ENCODE measurements at places on chromosomes 11 and 22.

DNA sequence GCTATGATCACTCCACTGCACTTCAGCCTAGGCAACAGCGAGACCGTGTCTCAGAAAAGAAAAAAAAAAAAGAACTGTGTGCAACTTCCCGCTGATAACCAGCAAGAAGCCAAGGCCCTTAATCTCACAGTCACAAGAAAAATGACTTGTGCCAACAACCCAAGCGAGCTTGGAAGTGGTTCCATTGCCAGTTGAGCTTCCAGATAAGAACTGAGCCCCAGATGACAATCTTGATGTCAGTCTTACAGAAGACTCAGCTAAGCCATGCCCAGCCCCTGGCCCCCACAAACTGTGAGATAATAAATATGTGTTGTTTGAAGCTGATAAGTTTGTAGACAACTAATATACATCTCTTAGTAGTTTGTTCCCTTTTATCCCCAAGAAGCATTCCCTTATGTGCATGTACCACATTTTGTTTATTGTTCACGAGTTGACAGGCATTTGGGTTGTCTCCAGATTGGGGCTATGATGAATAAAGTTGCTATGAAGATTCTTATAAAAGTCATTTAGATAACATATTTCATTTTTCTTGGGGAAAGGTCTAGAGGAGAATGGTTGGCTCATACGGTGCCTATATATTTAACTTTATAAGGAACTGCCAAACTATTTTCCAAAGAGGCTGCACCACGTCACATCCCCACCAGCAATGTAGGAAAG, 85.9 kb downstream of the TIMP3 start:
- DNase-seq, result no peak

DNA sequence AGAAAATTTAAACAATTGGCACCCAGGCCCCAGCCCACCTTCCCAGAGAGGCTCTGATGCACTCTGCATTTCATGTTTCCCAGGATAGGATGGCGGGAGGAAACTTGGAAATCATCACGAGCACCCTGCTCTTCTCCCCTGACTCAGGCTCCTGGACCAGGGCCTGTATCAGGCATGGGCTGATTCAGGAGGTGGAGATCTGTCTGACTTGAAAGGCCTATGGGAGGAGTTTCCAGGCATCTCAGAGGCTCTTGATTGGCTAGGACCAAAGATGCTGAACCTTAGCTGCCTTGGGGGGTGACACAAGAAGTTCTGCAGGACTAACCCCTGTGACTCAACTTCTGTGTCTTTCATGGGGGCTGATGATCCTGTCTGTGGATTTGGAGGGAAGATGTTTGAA, 106.2 kb downstream of the PKNOX2 start:
- DNase-seq, result no peak

- no peak for DNase-seq
Measured at GRCh38 chr11:86150847-86151173, 81.9 kb upstream of the PICALM start.

GRCh38 chr11:122995526-122995925, 13.9 kb upstream of the BSX start:
- no peak for DNase-seq

GRCh38 chr11:63877658-63878241, 38.8 kb downstream of the MARK2 start:
- DNase-seq, result no peak

GRCh38 chr11:66820901-66821300, 22.3 kb upstream of the RCE1 start:
- no peak for DNase-seq

DNA sequence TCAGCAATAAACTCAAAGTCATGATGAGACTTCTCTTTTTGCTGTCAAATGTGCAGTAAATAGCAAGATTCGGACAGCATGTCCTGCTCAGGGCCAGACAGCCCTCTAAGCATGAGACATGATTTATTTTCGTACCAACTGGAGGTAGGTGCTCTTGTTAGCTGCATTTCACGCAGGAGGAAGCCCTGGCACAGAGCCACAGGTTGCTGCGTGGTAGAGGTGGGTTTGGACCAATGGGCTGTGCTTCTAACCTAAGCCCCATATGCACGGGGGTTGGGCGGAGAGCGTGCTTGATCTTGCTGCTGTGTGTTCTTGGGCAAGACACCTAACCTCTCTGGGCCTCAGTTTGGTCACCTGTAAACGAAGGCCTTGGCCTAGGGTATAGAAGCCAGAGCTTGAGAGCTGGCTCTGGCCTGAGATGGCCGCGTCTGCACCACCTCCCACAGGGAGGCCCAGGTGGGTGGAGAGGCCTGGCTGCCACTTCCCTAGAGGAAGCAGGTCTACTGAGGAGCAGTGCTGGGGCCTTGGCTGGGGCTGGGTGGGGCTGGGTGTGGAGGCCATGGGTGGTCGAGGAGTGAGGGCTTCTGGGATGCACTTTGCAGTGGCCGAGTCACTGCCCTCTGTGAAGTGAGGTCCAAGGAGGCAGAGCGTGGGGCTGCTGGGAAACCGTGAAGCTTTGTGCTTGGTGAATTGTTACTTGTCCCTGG, 38.5 kb upstream of the GRAMD4 start:
- DNase-seq, result no peak

DNA sequence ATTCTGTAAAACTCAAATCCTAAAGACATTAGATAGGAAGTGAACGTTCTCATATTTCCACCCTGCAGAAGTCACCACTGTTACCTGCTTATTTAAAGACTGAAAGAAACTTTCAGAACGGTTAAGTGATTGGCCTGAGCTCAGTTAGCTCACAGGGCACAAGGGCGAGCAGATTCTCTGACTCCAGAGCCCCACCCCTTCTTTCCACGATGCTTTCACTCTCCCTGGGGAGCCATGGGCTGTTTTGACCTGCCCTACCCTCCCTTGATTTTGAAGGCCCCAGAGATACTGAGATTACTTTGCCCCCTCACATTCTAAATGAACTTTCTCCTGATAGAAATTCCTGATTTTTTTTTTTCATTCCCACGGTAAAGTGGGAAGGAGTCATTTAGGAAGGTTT, 33.9 kb downstream of the ARHGAP1 start:
- DNase-seq, result no peak

GRCh38 chr22:27183474-27183873, 526.1 kb downstream of the MIAT start:
- no peak for DNase-seq

- DNase-seq, result no peak
Measured at GRCh38 chr22:32880061-32880460, 78.6 kb downstream of the TIMP3 start.

DNA sequence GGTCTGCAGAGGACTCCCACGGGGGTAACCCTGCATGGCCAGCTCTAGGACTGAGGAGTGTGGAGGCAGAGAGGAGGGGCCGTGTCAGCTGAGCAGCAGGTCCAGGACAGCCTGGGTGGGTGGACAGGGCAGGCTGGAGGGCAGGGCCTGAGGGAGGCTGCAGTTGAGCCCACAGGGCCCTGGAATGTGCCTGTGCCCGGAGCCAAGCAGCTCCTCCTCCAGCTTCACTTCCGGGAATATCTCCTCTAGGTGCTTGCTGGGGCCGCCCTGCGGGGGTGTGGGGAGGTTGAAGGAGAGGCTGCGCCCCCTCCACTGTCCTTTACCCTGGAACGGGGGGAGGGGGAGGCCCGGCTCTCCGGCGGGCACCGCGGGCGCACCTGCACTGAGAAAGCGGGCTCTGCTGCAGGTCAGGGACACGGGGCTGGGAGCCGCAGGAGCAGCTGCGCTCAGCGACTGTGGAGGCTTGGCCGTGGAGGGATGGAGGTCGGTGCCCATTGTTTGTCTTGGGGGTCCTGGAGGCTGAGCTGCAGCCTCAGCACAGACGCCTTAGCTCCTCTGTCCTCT, 1293.2 kb downstream of the BRD1 start:
- no peak for DNase-seq

GRCh38 chr22:24138649-24139420, 42.5 kb upstream of the SUSD2 start:
- no peak for DNase-seq

- no peak for DNase-seq
Measured at GRCh38 chr11:46012185-46012584, 89.7 kb downstream of the LARGE2 start.

DNA sequence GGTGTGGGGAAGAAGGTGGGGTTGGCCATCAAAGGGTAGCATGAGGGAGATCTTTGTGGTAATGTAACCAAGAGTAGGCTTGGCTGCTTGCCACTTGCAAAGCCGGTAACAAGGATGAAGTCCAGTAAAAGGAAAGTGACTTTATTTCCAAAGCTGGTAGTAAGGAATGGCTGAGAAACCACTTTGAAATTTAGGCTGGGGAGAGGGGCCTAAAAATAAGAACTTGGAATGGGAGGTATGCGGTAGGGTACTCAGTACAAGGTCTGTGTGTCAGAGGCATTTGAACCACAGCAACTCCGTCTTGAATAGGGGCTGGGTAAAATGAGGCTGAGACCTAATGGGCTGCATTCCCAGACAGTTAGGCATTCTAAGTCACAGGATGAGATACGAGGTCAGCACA, 216.0 kb upstream of the ISX start:
- no peak for DNase-seq

DNA sequence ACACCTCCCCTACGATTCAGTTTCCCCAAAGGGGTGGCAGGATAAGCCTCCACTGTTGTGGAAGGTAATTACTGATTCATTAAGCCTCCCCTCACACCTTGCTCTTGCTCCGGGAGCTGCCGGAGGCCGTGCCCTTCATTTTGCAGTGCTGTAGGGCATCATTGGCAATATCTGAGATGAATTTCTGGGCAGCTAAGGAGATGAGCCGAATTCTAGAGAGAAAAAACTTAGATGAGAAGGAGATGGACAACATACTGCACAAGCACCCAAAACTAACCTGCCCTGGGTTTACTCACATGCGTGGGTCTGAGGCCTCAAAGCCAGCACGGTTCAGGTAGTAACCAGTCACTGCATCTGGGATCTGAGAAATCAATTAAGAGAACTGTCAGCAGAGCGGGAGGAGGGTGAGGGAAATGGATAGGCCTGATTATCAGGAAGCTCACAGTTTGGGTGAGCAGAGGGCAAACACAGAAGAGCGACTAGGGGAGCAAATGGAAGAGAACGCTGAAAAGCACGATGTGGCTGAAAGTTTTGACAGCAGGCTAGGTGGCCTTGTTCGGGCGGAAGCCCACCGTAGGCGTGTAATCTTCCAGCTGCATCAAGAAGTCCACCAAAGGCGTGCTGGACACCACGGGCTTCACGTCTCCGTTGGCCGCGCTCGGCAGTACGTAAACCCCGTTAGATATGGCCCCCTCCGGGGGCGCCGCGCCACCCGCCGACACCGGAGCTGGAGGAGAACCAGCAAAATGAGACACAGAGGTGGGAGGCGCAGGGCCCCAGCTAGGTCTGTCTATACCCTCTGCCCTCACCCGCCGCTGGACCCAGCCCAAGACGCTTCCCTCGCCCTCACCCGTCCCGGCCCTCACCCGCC, 689 bp downstream of the TAF10 start:
- DNase-seq, result no peak

DNA sequence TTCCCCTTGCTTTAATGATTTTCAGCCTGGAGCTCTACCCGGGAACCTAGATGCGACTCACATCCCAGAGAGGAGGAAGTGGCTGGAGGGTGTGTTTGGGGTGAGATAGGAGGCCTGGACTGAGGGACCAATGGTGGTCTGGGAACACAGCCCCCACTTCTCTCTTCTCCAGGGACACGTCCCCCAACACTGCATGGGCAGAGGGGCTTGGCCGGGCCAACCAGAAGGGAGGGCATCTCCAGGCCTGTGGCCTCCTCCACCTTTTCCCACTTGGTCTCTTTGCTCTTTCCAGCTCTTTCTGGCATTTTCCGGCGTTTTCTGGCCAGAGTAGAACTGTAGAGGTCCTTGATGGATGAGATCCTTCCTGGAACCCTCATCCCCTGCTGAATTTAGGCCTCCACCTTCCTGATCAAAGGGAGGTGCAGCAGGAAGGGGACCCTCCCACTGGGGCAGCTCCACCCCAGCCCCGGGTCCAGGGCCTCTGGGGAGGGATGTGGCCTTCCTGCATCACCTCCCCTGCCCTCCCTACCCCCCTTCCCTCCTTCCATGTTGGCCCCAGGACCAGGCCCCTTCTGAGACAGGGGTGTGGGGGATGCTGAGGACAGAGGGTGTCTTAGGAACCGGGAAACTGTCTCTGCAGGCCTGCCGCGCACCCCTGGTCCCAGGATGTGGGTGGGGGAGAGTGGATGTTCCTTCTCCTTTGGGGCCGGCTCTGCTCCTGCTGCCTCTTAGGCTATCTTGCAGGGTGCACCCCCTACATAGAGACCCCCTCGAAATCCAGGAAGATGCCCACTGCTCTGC, 24.4 kb downstream of the MRGPRG start:
- no peak for DNase-seq

DNA sequence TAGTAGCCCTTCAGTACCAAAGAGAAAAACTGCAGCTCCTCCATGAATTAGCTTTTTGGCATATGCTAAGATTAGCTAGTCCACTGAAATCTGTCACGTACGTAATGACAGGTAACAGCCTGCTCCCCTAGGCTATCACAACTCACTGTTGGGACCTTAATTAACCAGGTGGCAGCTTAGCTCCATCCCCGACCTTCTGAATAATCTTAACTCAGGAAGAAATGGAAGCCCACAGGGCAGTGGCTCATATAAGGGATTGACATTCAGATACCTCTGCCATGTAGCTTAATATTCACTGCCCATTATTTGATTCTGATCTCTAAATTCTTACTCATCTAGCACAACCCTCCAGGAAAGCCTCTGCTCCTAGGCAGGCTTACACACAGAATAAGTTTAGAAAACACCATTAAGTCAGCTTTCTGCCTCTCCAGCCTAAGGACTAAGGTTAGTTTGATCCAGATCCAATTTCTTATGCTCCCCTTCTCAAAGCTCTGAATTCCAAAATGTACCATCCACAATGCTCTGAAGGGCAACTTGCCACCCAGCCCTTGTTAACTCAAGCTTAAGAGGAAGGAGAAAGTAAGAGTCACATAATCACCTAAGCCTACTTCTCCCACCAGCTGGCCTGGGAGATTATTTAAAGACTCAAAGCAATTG, 5.0 kb downstream of the HSPA8 start:
- no peak for DNase-seq

- DNase-seq, result no peak
Measured at GRCh38 chr11:2399488-2400068, 972 bp upstream of the TSSC4 start.

DNA sequence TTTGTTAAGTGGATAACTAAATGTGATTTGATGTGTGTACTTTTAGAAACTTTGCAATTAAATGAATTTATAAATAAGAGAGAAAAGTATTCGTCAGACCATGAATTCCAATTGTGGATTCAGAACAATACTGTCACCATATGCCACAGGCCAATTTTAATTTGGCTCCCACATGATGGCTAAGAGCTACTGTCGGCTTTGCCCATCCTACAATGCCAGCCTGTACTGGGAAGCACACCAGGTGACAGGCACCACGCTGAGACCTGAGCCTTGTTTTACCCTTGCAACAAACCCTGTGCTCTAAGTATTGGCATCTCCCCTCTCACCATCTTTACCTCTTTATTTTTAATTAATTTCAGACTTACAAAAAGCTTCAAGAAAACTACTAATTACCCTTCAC, 14.0 kb downstream of the RAB30 start:
- DNase-seq, result no peak

GRCh38 chr11:117823946-117824420, 561 bp downstream of the FXYD2 start:
- no peak for DNase-seq
